ENCODE measurements at places on chromosomes 3 and 15.

DNA sequence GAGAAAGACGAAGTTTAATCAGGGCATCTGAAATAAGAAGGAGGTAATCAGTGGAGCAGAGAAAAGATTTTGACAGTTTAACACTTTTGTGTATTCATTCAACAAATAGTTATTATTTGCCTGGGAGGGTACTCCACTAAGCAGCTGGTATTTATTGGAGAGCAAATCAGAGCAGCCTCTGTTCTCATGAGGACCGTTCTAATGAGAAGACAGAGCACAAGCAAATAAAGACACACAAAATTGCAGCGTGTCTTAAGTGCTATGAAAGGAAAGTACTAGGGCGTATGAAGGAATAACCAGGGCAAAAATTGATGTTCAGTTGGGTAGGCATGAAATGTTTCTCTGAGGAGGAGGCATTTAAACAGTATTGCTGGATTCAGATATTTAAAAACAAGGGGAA is 302.9 kb upstream of the RARB start:
- DNase-seq = no peak

GRCh38 chr15:80404761-80405553 is 775 bp downstream of the ARNT2 start:
- peak; percentile 7 for DNase-seq

DNA sequence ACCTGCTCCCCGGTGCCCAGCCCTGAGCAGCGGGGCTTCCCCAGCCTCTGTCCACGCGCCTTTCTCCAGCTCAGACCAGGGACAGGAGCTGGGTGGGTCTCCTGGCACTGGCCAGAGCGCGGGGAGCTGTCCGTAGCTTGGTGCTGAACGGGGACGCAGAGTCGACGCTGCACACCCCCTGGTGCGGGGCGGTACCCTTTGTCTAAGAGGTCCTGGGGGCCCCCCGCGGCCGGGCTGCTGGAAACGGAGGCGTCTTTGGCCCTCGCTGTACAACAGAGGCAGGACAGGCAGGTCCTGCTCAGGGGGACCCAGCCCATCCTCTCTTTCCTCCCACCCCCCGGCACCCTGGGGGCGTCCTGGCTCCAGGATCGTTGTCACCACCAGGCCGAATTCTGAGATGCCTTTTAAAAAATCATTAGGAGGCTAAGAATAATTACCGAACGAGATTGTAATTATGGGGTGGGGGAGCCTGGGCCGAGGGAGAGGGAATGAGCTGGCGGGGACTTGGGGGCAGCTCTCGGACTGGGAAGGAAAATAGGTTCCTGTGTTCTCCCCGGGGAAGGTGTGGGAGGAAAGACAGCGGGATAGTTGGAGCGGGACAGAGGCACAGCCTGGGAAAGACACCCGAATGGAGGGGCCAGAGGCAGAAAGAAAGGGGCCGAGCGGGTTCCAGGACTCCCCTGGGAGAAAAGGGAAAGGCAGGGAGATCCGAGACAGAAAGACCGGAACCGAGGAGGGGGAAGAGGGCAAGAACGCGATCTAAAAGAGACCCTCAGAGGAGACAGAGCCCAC is 4.1 kb upstream of the SKOR1 start:
- DNase-seq = no peak

DNA sequence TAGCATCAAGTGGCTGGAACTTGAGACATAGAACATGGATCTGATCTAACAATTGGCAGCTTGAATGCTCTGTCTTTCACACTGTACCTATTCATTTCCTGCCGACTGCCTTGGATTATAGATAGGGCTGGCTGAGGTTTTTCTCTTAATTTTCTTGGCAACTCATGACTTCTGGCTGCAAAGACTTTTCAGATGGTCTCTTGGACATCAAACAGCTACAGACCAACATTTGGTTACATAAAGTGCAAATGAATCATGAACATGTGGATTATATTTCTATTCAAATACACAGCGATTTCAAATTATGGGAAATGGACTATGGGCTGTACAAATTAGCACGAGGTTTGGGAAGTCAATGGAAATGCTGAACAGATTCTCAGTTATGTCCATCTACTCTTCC is 26.2 kb upstream of the IL16 start:
- no peak for DNase-seq

GRCh38 chr15:30010746-30011145 is 72.0 kb upstream of the GOLGA8J start:
- DNase-seq = no peak

DNA sequence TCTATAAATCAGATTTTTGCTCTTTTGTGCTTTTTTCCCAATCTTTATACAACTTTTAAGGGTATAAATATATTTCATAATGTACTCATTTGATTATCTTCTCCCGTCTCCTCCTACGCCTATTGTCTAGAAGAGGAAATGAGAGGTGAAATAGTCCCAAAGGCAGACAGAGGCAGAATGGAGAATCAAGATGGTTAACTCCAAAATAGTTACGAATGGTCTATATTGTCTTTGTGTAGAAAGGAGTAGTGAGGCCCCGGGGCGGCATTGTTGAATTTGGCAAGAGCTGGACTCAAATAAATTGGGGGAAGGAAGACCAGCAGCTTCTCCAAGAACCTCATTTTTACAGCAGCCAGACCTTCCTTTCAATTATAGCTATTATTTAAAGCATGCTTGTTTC is 23.9 kb downstream of the ITPR1 start:
- no peak for DNase-seq

- DNase-seq = no peak
Observed at GRCh38 chr15:88042047-88042446, 214.5 kb downstream of the NTRK3 start.

DNA sequence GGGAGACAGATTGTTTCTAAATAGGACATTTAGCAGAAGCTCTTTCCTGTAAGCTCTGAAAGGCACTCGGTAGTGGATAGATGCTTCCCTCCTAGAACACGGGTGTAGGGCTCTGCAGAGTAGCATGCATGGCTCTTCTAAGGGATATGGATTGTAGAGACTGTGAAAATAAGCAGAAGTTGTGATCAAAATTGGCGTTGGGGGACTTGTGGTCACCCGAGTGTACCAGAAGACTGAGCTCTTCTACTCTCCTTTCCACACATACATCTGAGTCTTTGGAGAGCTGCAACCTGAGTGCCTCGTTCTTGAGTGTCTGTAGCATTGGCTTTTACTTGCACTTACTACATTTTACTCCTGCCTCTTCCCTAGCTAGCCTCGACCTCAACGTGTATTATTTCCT is 197.7 kb downstream of the LPP start:
- DNase-seq = no peak

DNA sequence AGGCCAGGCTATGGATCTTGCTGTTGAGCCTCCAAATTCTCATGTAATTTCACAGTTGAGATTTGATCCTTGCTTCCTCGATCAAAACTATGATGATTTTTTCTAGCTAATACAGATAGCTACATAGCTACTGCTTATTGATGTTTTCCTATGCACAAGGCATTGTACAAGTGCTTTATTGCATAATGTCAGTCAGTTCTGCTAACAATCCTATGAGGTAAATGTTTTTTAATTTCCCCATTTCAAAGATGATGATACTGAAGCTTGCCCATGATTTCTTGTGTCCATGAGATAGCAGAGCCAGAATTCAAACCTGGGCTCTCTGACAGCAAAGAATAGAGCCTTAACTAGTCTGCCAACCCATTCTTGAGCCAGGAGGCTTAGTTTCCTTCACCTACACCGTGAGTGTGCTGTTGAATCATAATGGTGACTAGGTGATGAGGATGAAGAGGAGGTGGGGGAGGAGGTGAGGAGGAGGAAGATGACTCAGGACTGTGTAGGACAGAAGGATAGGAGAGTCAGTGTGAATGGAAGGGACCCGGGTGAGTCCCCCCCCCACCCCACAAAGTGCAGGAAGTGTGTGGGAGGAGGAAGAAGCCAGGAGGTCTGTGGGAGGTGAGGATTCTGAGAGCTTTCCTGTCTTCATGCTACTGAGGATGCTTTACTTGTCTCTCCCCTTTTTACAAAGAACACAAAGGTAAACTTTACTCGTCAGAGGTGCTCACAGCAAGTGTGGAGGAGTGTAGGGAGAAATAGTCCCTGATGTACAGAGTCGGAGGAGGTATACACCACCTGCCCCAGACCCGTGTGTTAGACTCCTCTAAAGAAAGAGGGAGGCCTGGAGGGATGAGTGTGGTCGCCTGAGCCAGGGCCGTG is 3.6 kb downstream of the TAGLN3 start:
- DNase-seq = no peak

- DNase-seq = no peak
Observed at GRCh38 chr3:72977060-72977808, 19.4 kb upstream of the PPP4R2 start.

- no peak for DNase-seq
Observed at GRCh38 chr3:50163572-50164455, 8.7 kb downstream of the SEMA3F start.

GRCh38 chr3:72517336-72517735 is 330.9 kb downstream of the SHQ1 start:
- no peak for DNase-seq

GRCh38 chr15:65862682-65863081 is 6.6 kb upstream of the RAB11A start:
- peak; percentile 65 for DNase-seq

GRCh38 chr3:171311784-171312183 is 148.4 kb downstream of the TNIK start:
- no peak for DNase-seq

- no peak for DNase-seq
Observed at GRCh38 chr15:28182216-28182615, 83.1 kb upstream of the OCA2 start.

GRCh38 chr15:35863655-35864054 is 317.7 kb upstream of the DPH6 start:
- DNase-seq = no peak

DNA sequence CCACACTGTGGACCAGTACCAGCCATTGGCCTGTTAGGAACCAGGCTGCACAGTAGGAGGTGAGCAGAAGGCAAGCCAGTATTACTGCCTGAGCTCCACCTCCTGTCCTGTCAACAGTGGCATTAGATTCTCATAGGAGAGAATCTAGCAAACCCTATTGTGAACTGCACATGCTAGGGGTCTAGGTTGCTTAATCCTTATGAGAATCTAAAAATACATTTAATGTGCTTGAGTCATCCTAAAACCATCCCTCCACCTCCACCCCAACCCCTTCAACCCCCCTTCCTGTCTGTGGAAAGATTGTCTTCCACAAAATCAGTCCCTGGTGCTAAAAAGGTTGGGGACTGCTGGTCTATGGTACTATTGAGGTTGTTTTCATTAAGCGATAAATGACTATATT is 49.3 kb upstream of the KCNAB1 start:
- DNase-seq = no peak

DNA sequence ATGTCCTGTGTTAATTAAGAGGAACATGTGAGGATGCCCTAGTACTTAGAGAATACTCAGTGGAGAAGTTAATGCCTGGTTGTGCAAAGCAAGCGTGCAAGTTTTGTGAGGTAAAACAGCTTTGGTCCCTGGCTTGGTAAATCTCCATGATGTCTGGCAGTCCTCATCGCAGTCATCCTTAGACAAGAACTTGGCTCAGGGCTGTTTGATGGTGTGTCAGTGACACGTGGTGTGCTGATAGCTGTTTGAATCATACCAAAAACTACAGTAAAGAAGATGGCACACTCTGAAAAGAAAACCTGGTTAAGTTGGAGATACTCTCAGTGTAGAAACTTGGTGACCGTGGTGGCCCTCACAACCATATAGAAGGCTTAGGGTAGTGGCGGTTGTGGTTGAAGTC is 361.7 kb downstream of the FEZF2 start:
- no peak for DNase-seq

GRCh38 chr15:84666373-84666772 is 8.4 kb upstream of the NMB start:
- no peak for DNase-seq

GRCh38 chr15:76342382-76343201 is 6.0 kb downstream of the ISL2 start:
- no peak for DNase-seq

- DNase-seq = no peak
Observed at GRCh38 chr3:14434126-14434497, 31.7 kb downstream of the SLC6A6 start.

DNA sequence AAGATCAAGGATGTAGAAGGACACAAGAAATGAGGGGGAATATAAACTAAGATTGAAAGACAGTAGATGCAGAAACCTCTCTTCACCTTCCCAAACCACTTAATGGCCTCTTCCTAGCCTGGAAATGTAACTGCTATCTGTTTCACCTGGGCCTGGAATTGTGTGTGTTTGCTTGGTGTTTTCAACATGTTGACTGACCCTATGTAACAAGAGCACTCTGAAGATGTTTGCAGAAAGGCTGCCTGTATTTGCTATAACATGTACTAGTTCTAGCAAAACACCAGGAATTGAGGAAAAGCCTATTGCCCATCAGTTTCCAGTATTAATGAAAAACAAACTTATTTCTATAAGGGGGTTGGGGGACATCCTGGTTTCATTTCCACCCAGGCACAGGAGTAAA is 248.3 kb downstream of the WDR72 start:
- DNase-seq = no peak

DNA sequence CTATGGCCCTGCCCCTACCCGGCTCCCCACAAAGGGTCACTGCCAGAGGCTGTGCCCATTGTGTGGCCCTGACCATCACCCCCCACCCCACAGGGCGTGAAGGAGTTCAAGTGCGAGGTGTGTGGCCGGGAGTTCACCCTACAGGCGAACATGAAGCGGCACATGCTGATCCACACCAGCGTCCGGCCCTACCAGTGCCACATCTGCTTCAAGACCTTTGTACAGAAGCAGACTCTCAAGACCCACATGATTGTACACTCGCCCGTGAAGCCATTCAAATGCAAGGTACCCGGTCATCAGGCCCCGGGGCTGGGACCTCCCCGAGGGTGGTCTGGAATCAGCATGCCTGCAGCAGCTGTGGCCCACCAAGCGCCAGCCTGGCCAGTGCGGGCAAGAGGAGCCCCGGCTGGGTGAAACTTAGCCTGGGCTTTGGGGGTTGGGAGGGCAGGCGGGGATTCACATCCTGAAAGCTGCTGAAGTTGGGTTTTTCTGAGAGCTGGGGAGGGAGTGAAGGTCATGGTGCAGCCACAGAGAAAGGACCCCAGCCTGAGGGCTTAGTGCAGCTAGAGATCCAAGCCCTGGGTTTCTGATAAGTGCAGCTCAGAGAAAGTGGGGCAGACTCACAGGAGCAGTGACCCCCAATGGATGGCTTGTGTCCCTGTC is 29.2 kb downstream of the IDH2 start:
- no peak for DNase-seq

GRCh38 chr15:34297059-34297458 is 40.5 kb downstream of the SLC12A6 start:
- DNase-seq = no peak

GRCh38 chr3:14633819-14634424 is 17.6 kb upstream of the CCDC174 start:
- DNase-seq = no peak

All from NCI-H2227 treated with DMSO at 0.1 percent for 48 hours (cell line).